ACHN (cell line): ENCODE measurements at places on chromosomes 3 and 15.
A peak's percentile ranks its signal among the peaks of the same experiment; 100 is the strongest.

DNA sequence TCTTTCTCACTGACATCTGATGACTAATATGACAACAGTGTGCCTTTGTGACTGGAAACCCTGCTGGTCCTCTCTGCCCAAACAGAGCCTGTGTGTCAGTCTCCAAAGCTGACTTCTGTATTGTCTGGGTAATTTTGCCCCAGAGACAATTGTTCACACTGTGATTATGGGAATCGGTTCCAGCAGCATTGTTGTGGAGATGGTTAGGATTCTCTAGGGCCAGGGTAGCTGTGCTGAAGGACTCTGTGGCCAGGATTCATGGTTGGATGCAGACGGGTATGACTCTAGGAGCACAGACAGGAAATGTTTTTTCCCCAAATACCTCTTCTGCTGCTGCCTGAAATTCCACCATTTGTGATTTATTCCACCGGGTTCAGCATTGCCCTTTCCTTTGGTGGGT lies 57.5 kb upstream of the ITGA11 start:
- DNase-seq = peak; percentile 86

- no peak for DNase-seq
These were observed 835 bp upstream of the TTLL3 start for GRCh38 chr3:9809239-9809614.

- no peak for DNase-seq
These were observed 9.8 kb upstream of the VGLL4 start for GRCh38 chr3:11653298-11654055.

DNA sequence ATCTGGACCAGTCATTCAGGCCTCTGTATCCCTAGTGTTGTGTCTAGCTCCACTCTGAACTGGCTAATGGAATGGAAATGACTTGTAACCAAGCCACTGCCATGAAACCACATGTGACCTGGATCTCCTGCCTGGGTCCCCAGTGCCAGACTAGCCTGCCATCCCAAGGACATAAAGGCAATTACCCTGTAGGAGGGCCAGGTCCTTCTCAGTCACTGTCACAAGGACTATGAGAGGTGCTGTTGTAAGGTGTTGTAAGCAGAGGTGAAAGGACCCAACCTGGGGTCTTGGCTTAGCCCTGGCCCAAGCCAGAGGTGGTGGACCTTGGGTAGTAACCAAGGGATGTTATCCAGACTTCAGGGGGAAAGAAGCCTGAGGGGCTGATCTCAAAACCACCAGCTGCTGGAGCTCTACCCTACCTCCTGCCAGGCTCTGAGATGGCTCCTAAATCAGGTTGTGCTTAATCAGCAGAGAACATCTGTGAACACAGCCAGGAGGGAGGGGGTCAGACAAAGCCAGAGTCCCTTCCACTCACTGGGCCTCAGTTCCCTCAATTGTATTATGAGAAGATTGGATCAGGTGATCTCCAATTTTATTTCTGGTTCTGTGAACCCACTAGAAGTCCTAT lies 15.7 kb upstream of the KLHL24 start:
- DNase-seq = no peak

GRCh38 chr3:187746059-187746441 lies 782 bp upstream of the BCL6 start:
- DNase-seq = no peak

DNA sequence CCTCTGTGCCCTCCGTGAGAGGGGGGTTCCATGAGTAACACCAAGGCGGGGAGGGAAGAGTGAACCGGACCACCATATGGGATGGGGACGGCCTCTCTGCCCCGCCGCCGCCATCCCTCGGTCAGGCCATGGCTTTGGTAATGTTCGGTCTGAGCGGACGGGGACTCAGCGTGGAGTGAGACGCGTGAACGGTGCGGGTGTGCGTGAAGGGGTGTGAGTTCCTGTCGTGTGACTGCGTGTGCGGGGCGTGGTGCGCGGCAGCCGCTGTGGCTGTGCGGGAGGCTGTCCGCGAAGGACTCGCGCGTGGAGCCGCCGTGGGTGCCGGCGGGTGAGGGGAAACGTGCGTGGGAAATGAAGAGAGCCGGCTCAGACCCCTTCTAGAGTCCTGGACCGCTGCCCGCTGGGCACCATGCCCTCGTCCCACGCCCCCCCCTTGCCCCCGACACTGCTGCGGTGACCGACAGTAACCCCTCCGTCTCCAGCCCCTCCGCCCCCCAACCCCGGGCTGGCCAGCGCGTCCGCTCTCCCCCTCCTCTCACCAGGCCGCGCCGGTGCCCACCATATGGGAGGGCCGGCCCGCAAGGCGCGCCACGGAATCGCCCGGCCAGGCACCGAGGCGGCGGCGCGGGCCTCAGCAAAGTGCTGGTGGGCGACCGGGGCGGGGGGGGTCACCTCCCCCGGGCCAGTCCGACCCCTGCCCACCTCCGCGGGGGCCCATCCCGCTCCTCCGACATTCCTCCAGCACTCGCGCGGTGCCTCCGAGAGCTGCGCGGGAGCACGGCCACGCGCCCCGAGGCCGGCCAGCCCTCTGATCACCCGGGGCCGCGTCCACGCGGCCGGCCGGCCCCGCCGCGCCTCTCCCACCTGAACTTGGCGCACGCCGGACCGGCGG lies 589 bp downstream of the KLF15 start:
- no peak for DNase-seq

- peak; percentile 69 for DNase-seq
These were observed 2.7 kb downstream of the TMEM108 start for GRCh38 chr3:133040696-133041523.

DNA sequence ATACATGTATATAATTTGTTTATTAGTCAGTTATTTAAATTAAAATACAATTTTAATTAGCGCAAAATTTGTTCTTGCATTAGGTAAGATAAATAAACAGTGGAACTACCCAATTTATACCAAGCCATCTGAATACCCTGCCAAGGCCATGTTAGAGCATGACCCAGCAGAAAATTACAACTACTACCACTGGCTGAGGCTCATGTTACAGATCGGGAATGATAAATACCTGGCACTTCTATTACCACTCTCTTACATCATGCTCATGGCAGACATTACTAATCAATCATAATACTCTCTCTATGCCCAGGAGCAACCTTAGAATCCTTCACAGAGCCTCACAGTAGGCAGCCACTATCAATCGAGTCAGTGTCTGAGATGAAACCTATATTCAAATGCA lies 21.2 kb upstream of the LMOD3 start:
- DNase-seq = no peak

GRCh38 chr3:107110596-107111305 lies 266.5 kb upstream of the CCDC54 start:
- DNase-seq = no peak

- DNase-seq = no peak
These were observed 605.8 kb upstream of the DPPA4 start for GRCh38 chr3:109943181-109943580.

DNA sequence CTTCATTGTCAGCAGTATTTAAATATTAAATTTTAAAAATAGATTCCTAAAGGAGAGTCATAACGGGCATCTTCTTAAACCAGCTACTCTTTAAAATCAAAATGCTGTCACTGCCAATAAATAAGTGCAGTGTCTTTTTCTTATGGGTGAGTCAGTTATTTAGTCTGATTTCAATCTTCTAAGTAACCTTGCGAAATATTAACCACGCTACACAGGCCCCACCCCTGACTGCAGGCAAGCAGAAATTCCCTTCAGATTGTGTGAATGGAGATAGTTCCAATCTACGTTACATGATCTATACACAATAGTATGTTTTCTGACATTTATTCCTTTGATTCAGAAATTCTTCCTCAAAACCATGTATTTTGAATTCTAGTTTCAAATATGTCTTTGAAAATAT lies 141.5 kb downstream of the GADL1 start:
- peak; percentile 68 for DNase-seq

DNA sequence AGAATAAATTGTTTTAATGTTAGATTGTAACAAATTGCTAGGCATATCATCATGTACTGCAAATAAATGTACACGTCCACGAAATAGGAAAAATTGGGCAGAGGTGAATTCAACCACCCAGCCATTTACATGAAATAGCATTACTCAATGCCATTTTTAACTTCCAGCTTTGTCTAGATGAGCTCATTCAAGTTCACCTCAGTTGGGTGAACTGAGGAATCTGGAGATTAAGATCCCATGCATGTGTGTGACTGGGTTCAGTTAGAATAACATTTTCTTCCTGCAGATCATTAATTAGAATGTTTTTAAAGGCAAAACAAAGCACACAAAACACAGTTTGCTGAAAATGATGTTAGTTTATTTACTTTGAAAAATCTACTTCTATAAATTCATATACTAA lies 767.8 kb upstream of the GOLIM4 start:
- peak; percentile 68 for DNase-seq

DNA sequence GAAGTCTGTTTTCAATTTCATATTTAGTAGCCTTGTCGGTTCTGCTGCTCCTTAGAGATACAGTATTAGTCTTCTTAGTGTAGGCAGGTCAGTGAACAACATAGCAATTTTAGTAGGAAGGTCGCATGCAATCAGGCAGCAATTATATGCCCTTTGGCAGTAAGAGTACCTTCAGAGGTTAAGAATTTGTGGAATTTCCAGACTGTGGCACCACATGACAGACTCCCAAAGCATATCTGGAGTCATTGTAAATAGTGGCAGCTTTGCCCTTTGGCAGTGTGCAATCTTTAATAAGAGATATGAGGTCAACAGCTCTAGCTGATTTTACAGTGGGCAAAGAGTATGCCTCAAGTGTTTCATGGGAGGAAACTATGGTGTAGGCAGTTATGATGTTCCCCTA lies 1532.5 kb upstream of the CADM2 start:
- no peak for DNase-seq

DNA sequence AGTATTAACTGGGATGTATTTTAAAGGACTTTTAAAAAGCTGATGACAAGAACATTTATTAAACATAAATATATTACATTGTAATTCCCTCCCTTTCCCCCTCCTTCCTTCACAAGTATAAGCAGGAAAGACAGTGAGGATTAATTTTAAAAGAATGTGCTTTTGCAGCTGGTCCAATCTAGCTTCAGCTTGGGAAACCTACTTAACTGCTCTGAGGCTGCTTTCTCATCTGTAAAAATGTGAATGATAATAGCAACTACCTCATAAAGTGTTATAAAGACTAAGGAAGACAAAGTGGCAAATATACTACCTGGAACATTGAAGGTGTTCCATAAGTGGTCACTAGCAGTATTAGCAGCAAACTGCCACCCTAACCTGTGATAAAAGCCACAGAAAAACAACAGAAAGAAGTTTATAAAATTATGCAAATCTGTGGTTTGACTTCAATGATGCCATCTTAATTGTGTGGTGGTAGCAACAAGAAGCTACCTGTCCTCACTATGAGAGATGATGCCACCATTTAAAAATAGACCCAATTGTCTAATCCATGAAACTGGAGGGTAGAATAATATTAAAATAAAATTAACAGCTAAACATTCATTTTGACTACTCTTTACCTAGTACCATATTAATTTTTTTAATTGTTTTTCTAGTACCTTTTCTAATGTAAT lies 20.0 kb downstream of the DHX36 start:
- DNase-seq = no peak

GRCh38 chr3:157131861-157132260 lies 28.1 kb downstream of the CCNL1 start:
- no peak for DNase-seq

GRCh38 chr3:40521254-40521653 lies 3.5 kb upstream of the ZNF621 start:
- no peak for DNase-seq

DNA sequence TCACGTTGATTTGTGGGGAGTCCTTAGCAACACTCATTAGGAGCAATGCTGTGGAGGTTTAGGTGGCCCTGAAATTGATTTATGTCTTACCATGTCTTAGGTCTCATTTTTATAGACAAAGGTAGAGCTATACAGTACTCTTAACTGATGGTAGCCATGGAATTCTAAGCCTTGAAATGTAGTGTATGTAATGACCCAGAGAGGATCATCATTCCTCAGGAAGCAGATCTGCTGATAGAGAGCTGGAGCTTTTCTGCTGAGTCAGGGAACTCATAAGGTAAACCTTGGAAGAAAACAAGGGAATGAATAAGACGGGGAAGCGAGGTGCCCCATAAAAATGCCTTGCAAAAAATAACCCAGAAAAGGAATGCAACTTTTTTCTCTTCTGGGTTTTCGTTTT lies 34.0 kb upstream of the ZNF639 start:
- DNase-seq = no peak

GRCh38 chr15:55588815-55589115 lies 620 bp upstream of the PYGO1 start:
- no peak for DNase-seq

- DNase-seq = no peak
These were observed 37.5 kb downstream of the EMC4 start for GRCh38 chr15:34262362-34262761.

DNA sequence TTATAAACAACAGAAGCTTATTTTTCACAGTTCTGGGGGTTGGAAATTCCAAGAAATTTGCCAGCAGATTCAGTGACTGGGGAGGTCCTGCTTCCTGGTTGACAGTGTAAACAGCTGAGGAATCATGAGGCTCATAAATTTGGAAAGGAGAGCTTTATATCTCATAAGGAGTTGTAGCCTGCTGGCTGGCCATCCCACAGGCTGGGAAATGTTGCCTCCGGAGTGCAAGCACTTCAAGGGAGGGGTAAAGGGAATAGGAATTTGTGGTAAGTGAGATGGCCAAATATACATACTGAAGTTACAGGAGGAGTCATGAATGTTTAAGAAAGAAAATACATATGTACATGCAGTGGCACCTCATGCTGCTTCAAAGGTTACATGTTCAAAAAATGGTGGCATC lies 217.2 kb upstream of the CBLB start:
- no peak for DNase-seq

DNA sequence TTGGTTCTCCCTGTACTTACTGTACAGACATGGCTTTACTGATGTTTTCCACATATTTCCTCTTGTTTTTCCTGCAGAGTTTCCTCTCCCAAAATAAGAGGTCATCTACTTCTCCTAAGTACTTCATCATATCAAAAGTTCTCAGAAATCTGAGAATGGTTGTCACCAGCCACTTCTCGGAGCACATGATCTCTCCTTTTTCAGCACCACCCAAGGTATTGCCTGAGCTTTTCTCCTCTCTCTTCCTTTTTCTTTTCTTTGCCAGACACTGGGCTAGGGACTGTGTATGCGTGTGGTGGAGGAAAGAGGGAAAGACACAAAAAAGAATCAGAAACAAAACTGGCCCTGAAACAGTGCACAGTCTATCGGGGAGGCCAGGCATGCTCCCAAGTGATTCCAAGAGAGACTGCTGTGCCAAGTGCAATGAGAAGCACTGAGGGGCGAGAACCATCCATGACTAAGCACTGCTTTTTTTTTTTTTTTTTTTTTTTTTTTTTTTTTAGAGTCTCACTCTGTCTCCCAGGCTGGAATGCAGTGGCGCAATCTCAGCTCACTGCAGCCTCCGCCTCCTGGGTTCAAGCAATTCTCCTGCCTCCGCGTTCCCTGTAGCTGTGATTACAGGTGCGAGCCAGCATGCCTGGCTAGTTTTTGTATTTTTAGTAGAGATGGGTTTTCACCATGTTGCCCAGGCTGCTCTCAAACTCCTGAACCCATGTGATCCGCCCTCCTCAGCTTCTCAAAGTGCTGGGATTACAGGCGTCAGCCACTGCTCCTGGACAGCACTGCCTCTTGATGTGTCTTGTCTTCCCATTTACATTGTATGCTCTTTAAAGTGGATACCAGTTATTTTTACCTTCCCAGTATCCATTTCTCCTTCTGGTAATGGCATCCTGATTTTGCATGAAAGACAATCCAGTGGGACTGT lies 194.0 kb upstream of the FEZF2 start:
- peak; percentile 56 for DNase-seq
